ENCODE measurements at places on chromosomes 13 and 19. TPM values are rescaled to one million over a fixed set of nuclear protein-coding genes. Genes with fewer than 3 reads are reported as not detected.

The ZNF90 gene
- polyA plus RNA-seq = 1.5 TPM

The ZNF154 gene
- polyA plus RNA-seq = not detected

The TRMT1 gene
- polyA plus RNA-seq = 64.9 TPM

The ZNF112 gene
- polyA plus RNA-seq = 2.5 TPM

The ARRDC2 gene
- polyA plus RNA-seq = 5.5 TPM

The SGCG gene
- polyA plus RNA-seq = not detected

- no peak overlapping the region for H3K27ac ChIP-seq
- H3K4me1 ChIP-seq = no peaks in the 10 kb centered on the region
- no peak for DNase-seq
These were observed 1813.1 kb downstream of the OLFM4 start for GRCh38 chr13:54841682-54842081.

DNA sequence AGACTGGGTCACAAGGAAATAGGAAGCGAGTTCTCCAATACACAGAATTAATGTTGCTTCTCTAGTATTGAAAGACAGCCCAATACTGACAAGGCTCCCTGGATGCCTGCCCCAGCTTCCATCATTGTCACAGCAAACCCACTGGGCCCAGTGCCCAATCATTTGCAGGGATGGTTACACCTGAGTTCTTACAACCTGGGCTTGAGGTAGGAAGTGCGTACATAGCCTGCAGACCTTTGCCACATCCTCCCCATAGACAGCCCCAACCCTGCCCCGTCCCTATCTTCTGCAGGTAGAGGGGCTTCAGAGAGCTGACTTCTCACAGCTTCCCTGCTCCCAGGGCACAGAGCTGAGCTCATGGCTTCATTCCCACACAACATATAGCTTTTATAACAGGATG is 108.1 kb upstream of the UBL3 start:
- H3K27me3 ChIP-seq = no peaks in the 10 kb centered on the region
- no peak overlapping the region for H3K4me3 ChIP-seq
- no peaks in the 10 kb centered on the region for H3K36me3 ChIP-seq
- no peak for DNase-seq
- no peak overlapping the region for H3K27ac ChIP-seq

- H3K4me1 ChIP-seq = peaks cover 4% of the 10 kb centered on the region
- H3K4me3 ChIP-seq = no peak overlapping the region
- H3K27ac ChIP-seq = no peak overlapping the region
- H3K36me3 ChIP-seq = no peaks in the 10 kb centered on the region
- no peaks in the 10 kb centered on the region for H3K27me3 ChIP-seq
- no peak for DNase-seq
These were observed 3.6 kb downstream of the IFT88 start for GRCh38 chr13:20570517-20570916.

DNA sequence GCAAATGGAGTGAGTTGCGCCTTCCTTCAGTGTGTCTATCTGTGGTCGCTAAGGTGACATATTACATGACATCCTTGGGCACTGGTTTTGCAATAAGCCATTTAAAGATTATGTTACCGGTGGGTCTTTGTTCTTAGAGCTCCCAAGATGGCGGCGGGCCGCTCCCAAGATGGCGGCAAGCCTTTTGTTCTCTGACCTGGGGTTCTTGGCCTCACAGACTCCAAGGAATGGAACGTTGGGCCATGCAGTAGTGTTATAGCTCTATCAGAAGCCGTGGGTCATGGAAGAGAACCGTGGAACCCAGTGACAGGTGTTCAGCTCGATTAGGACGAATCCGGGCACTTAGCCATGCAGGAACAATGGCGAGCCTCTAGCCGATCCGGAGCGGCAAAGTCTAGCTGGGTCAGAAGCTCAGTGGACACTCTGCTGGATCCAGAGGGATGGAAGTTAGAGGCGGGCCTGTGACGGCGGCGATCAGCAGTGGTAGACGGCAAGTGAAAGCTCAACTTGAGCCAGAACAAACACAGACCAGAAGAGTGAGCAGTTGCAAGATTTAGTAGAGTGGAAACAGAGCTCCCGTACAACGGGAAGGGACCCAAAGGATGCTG is 188.6 kb downstream of the TEX29 start:
- no peak overlapping the region for H3K4me3 ChIP-seq
- DNase-seq = no peak
- H3K27me3 ChIP-seq = peaks cover 25% of the 10 kb centered on the region
- no peaks in the 10 kb centered on the region for H3K36me3 ChIP-seq
- no peak overlapping the region for H3K27ac ChIP-seq
- H3K4me1 ChIP-seq = no peaks in the 10 kb centered on the region

GRCh38 chr19:49119411-49120324 is at the start of gene PPFIA3:
PPFIA3 (plus strand) TSS chr19:49119544; CDS start chr19:49127874, 8,330 bp downstream.
- peak within 1 kb of the TSS; percentile 61 for H3K4me3 ChIP-seq
- H3K27ac ChIP-seq = peak within 1 kb of the TSS; percentile 93
- peaks cover 19% of the 10 kb centered on the region for H3K4me1 ChIP-seq
- no peaks in the 10 kb centered on the region for H3K27me3 ChIP-seq
- DNase-seq = peak; percentile 72

GRCh38 chr13:35723053-35723461 is 246.6 kb upstream of the MAB21L1 start:
- no peak overlapping the region for H3K4me3 ChIP-seq
- H3K27ac ChIP-seq = peak overlapping the region; percentile 47
- H3K27me3 ChIP-seq = no peaks in the 10 kb centered on the region
- no peak for DNase-seq
- no peaks in the 10 kb centered on the region for H3K36me3 ChIP-seq
- no peaks in the 10 kb centered on the region for H3K4me1 ChIP-seq

- no peak overlapping the region for H3K4me3 ChIP-seq
- no peak overlapping the region for H3K27ac ChIP-seq
- no peaks in the 10 kb centered on the region for H3K27me3 ChIP-seq
- no peaks in the 10 kb centered on the region for H3K36me3 ChIP-seq
- peaks cover 14% of the 10 kb centered on the region for H3K4me1 ChIP-seq
- DNase-seq = peak; percentile 50
These were observed 75.2 kb upstream of the UBL3 start for GRCh38 chr13:29925457-29926097.
